Stimulated activated CD8-positive, alpha-beta memory T cell treated with anti-CD3 and anti-CD28 coated beads, Interleukin-7, amount 100 ng/mL, for 48 hours (primary cell): ENCODE measurements at places on chromosomes 7 and 10.

DNA sequence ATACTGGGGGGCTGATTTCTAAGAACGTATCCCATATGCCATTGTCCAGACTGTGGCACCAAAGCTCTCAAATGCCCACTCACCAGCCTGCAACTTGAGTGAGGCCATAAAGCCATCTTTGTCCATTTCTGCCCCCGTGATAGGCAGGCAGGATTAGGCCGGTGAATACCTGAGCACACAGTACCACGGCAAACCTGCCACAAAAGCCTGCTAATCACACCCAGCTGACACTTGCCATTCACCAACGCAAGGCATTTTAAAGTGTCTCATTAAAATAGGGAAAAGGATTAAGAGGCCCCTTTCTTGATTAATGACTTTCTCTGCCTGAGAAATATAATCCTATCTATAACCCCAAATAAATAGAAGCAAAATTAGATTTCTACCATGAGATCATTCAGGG lies 111.4 kb upstream of the NANOS1 start:
- no peak for DNase-seq

- DNase-seq = no peak
Observed at GRCh38 chr10:59315465-59315864, 46.9 kb downstream of the FAM13C start.

DNA sequence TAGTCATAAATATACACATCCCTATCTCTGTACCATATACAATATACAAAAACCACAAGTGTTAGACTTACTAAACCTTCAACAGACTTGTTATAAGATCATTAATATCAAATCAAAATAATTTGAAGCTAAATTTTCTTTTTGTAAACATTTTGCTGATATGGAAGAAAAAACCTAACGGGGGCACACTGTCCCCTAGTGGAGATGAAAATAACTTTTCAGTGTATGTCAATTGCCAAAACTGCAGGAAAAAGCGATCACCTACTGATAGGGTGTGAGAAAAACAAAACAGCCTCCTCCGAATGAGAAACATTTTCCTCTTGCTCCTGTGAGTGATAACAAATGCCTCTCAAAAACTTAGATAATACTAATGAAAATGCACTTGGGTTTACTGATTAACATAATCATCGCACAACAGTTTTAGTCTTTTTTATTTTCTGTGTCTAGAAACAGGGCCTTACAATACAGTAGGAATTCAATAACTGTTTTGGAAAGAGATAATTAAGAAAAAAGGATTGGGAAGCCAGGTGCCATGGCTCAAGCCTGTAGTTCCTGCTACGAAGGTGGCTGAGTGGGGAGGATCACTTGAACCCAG lies 322.7 kb downstream of the CRPPA start:
- no peak for DNase-seq

GRCh38 chr7:4237296-4238235 lies 444.5 kb upstream of the FOXK1 start:
- DNase-seq = no peak

- no peak for DNase-seq
Observed at GRCh38 chr7:16817536-16817935, 12.7 kb upstream of the AGR2 start.
